ENCODE measurements at places on chromosomes 13 and 19.

- no peak for DNase-seq
Observed at GRCh38 chr13:67643516-67644055, 413.4 kb upstream of the PCDH9 start.

- no peak for DNase-seq
Observed at GRCh38 chr19:56837492-56838023, 3.0 kb downstream of the PEG3 start.

- DNase-seq = no peak
Observed at GRCh38 chr13:64527561-64527960, 2702.6 kb downstream of the PCDH9 start.

DNA sequence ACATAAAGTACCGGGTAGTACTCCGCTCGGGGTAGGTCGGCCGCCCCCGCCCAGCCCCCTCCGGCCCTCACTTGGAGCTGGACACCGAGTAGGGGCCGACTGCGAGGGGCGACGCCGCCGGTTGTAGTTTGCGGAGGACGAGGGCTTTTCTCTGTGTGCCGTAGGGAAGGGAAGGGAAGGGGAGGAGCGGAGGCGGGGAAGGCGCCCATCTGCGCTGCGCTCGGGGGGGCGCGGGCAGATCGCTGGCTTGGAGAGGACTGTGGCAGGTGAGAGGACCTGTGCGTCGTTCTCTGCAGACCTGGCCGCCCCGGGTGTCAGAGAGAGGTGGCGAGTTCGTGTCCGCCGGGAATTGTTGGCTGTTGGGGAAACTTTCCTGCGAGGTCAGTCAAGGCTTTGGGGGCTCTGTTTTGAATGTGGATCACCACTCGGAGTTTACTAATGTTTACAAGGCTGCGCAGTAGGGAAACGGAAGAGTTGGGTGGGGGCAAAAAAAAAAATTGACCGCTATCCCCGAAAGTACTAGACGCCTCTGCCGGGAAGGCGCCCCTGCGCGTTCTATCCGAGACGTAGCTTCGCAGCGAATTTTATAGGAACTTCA, 1.4 kb downstream of the ING1 start:
- DNase-seq = peak; percentile 85

- DNase-seq = no peak
Observed at GRCh38 chr13:69410761-69411160, 696.9 kb upstream of the ATXN8OS start.

- DNase-seq = no peak
Observed at GRCh38 chr13:36344173-36344572, 2.0 kb downstream of the SPART start.

DNA sequence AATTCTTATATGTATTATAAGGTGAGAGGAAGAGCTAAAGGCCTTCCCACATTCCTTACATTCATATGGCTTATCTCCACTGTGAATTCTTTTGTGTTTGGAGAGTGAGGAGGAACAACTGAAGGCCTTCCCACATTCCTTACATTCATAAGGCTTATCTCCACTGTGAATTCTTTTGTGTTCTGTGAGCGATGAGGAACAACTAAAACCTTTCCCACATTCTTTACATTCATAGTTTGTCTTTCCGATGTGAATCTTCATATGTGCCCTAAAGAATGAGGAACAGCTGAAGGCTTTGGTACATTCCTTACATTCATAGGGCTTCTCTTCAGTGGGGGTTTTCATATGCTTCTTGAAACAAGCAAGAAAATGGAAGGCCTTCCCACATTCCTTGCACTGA, 13.3 kb downstream of the ZNF699 start:
- no peak for DNase-seq

DNA sequence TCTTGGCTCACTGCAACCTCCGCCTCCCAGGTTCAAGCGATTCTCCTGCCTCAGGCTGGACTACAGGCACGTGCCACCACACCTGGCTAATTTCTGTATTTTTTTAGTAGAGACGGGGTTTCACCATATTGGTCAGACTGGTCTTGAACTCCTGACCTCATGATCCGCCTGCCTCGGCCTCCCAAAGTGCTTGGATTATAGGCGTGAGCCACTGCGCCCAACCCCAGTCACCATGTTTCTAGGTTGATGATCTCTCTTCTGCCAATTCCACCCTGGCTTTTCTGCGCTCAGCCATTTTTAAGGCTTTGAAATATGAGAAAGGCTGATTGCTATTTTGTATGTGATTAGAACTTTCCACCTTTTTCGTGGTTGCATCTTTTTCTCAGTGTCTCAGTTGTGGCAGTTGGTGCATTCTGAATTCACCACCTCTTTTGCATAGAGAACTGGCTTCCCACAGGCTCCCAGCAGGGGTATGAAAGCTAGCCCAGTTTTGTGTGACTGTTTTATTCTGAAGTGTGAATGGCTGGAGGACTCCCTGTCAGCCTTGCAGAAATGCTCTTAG, 15.5 kb downstream of the CEACAM1 start:
- no peak for DNase-seq

- no peak for DNase-seq
Observed at GRCh38 chr19:54451997-54452396, 3.0 kb downstream of the LENG8 start.

DNA sequence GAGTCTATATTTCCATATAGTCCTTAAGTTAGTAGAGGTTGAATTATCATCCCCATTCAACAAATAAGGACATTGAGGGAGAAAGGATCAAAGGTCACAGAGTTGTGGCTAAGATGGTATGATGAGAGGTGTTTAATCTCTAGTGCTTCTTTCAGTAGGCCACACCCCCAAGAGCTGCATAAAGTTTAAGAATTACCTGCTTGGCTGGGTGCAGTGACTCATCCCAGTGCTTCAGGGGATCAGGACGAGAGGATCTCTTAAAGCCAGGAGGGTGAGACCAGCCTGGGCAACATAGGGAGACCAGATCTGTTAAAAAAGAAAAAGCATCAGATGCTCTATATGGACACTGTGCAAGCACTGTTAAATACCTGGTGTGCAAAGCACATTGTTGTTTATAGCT, 560.0 kb upstream of the KLHL1 start:
- DNase-seq = peak; percentile 17

DNA sequence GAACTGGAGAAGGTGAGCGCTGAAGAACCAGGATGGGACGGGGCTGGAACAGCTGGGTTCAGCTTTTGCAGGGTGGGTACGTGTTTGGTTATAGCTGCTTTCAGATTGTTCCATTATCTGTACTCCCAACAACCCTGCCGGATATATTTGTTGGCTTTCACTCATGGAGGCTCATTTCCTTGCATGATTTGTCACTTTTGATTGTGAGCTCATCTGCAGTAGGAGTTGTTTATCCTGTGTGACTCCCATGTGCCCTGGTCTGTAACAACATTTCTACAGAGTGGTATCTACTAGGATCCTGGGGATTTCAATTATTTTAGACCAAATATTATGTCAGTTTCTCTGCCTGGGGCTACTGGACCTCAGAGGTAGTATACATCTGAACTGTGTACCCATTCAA, 5.4 kb downstream of the ARL11 start:
- no peak for DNase-seq

DNA sequence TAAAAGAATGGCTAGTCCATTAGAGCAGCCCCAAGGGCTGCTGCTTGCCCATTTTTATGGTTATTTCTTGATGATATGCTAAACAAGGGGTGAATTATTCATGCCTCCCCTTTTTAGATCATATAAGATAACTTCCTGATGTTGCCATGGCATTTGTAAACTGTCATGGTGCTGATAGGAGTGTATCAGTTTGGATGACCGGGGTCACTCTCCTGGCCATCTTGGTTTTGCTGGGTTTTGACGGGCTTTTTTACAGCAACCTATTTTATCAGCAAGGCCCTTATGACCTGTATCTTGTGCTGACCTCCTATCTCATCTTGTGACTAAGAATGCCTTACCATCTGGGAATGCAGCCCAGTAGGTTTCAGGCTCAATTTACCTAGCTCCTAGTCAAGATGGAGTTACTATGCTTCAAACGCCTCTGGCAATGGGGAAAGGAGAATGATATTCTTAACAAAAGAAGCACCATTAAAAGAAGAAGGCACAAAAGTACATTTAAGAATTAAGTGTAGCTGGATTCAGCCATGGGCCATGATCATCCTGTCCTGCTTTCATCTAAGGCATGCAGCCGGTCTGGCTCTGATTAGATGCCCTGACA, 1156.0 kb downstream of the PCDH9 start:
- DNase-seq = no peak

DNA sequence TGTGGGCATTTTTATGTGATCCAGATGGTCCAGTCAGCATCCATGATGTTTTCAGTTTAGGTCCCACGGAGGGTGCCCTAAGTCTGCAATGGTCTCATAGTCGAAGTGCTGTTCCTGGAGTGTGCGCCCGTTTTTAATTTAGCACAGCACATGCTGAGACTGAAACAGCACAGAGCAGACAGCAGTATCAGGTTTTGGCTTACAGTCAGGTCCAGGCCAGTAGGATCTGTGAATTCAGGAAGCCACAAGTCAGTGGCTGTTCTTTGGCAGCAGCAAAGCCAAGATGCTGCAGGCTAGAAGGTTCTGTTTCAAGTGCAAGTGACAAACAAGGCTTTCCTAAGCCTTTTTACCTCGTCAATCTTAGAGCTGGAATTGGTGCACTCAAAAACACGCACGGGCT, 18.3 kb downstream of the FBXO27 start:
- DNase-seq = no peak

DNA sequence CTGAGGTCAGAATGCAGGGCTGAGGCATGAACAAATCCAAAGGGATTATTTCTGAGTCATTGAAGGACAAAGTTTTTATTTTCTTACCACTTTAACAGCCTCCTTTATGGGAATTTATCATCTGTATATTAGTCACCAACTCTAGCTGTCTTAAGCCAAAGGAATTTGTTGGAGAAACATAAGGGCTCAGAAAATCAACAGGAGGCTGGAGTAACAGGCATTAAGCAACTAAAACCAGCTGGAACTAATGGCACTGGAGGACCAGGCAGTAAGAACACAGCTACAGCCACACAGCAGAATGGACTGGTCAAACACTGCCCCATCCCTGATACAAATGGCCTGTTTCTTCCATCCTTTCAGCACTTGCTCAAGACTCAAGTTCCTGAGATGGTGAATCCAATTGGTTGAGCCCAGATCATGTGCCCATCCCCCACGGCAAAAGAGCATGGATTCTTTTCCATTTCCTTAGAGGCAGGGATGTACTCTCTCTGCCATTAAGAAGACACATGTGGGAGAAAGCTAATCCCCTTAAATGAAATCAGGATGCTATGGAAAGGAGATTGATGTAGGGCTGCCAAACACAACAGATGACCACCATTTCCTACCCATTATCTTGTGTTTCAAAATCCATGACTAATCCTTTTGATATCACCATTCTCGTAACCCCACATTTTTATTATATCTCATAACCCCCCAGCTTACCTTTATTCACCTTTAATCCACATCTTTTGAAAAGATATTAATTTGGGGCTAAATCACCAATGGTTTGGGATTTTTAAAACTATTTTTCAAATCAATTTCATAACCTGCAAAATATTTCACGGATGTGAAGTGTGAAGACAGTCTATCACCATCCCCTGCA, 157.0 kb upstream of the FNDC3A start:
- no peak for DNase-seq

GRCh38 chr19:41172297-41173164, 20.5 kb upstream of the CYP2S1 start:
- no peak for DNase-seq

DNA sequence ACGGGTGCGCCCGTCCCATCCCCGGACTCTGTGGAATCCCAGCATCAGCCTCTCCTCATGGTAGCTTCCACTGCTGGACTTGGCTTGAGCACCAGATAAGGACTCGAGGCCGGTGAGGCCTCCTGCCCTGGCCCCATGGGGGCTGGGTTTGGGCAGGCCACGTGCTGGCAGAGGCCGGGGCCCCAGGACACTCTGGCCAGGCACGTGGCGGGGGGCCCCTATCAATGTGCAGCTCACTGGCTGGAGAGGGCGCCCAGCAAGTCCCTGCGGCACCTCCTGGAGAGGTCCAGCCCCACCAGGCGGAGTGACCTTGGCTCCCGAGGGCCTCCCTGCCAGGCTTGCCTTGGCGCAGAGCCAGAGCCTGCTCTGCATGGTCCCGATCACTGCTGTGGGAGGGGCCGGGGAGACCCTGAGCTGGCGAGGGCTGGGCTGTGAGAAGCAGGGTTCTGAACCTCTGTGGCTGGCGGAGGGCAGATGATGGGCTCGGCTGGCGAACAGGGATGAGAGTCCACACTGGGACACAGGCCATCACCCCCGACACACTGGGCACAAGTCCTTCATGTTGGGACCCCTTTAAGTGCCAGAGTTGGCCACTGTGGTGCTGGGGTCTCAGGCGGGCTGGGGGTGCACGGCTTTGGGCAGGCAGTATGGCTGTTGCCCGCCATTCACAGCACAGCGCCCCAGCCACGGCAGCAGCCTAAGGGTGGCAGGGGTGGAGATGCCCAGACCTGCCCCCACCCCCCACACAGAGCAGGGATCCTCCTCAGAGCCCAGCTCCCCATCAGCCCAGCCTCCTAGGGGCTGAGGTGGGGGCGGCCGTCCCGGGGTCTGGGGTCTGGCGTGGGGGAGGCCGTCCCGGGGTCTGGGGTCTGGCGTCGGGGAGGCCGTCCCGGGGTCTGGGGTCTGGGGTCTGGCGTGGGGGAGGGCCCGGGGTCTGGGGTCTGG, 19.1 kb downstream of the CEBPG start:
- DNase-seq = peak; percentile 88

DNA sequence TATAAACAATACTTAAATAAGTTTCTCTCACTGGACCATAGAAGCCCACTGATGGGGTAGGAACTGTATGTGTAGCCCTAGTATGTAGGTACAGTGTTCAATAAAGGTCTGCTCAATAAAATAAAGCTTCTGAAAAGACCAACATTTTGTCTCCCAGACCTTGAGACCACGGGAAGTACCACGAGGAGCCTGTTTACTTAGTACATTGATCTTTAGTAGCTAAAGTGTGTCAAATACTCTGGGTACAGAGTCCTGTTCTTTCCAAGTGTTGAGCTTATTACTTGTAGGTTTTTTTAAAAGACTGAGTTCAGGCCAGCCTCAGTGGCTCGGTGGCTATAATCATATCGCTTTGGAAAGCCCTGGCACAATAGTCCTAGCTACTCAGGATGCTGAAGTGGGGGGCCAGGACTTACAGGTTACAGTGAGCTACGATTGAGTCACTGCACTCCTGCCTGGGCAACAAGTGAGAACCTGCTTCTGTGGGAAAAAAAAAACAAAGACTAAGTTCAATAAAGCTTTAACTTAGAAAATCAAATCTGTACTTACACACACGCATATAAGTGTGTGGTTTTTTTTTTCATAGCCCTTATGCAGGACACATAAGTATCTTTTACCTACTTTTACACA, 3.4 kb downstream of the MTRF1 start:
- DNase-seq = no peak

GRCh38 chr19:28913626-28914025, 299.3 kb downstream of the UQCRFS1 start:
- DNase-seq = no peak
